ENCODE measurements at places on chromosomes 1 and 21.

DNA sequence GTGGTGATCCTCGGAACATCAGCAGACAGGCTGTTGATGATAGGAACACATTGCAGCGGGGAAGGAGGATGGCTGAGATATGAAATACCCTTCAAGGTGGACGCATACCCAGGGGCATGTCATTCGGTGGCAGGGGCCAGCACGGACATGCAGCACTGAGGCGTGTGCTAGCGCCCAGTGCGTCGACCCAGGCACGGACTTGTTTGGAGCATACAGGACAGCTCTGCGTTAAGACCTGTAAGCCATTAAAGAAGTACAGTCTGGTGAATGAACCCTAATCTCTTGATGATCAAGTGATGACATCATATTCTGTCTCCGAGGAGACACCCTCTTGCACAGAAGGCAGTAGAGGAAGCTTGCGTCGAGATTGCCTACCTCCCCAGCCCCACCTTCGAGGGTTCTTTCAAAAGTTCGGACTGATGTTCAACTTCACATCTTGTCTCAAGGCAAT, 63.6 kb upstream of the KIF26B start:
- DNase-seq, result no peak

DNA sequence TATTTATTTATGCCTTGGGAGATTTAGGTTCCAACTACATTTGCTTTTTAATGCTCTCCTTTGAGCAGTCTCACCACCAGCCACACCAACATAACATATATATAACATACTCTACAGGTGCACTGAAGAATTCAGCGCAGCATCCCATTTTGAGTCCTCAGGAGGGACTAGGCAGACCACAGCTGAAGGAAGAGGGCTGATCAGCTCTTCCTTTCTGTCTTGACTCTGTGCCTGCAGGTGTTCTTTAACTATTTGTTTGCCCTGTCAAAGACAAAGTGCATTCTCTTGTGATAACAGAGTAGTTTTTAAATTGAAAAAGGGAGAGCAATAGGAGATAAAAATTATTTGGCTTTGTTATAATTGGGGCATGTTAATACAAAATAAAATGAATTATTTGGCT, 17.0 kb downstream of the HIPK1 start:
- DNase-seq, result no peak

GRCh38 chr1:92310185-92310597, 11.3 kb downstream of the RPAP2 start:
- no peak for DNase-seq

DNA sequence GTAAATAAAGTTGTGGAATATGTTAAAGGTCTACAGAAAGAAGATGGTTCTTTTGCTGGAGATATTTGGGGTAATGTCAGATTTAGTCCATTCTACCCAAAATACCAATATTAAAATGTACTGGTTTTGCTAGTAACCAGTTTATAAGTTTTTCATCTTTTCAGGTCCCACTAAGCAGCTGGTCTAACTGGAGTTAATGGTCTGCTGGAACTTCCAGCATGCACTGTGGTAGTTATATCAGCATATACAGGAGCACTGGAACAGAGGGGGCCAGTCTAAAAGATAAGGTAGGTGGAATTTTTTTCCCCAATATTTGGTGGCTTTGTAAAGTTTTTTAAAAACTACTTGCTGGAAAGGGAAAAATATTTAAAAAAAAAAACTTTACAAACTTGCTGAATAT, 3.9 kb downstream of the RABGGTB start:
- DNase-seq, result no peak

GRCh38 chr1:246678816-246679793, 45.1 kb upstream of the SCCPDH start:
- DNase-seq, result no peak

DNA sequence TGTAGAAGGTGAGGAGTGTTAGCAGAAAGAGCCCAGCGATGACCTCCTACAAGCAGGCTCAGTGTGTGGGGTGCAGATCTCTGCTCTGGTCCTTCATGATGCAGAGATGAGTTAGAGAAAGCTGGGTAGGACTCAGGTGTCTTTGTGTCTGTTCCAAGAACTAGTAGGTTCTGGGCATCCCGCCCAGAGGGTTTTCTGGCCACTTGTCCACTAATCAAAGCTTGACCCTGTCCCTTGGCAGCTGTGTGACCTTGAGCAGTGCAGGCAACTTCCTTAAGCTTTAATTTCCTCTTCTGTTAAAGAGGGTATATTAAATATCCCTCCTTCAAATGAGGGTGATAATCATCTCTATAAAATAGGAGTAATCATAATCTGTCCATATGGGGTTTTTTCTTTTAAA, 54.7 kb upstream of the WNT4 start:
- DNase-seq, result no peak

GRCh38 chr1:207002724-207003146, 29.8 kb downstream of the C1orf116 start:
- DNase-seq, result no peak

DNA sequence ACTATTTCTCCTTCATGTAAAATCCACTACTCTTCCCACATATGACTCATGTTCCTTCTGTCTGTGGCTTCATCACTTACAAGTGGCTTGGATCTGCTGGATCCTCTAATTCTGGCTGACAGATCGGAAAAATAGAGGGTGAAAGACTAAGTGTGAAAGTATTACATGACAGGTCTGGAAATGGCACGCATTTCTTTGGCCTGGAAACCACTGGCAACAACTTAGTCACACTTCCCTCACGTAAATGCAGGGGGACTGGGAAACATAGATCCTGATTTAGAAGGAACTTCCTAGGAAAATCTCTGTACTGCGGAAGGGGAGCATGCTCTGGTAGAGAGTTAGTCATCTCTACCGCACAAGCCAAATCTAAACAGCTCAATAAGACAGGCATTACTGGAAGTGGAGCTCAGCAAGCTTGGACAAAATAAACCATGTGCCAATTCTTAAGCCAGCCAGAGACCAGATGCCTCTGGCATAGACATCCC, 305.4 kb upstream of the PTBP2 start:
- no peak for DNase-seq
